ENCODE measurements at places on chromosomes 6 and 20.

GRCh38 chr20:3421985-3422384, 14.5 kb upstream of the DNAAF9 start:
- no peak for DNase-seq

GRCh38 chr20:52031563-52032303, 159.8 kb downstream of the ZFP64 start:
- no peak for DNase-seq

- DNase-seq: no peak
These were observed 367.3 kb upstream of the EPHA7 start for GRCh38 chr6:93786474-93787330.

DNA sequence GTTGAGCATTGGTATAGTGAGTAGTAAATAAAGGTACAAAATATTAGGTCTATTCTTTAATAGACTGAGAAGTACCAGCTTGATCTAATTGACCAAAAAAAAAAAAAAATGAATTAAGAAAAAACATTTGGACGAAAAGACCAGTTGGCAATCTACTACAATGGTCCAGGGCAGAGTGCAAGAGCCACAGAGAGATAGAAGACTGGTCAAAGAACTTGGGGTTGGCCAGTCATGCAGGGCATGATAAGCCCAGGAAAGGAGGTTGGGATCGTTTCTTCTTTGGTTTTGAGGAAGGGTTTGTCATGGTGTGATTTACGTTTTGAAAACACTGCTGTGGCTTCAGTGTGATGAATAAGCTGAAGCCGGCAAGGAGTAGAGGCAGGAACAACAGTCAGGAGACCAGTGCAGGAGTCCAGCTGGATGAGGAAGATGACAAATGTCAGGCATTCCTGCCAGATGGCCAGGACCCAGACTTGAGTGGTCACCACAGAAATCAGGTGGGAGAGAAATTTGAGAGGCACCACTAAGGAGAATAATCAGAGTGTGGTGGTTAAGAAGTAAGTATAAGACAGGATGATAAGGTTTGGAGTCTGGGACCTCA, 14.0 kb downstream of the SMLR1 start:
- no peak for DNase-seq

GRCh38 chr6:168037856-168038255, 40.4 kb downstream of the KIF25 start:
- no peak for DNase-seq

DNA sequence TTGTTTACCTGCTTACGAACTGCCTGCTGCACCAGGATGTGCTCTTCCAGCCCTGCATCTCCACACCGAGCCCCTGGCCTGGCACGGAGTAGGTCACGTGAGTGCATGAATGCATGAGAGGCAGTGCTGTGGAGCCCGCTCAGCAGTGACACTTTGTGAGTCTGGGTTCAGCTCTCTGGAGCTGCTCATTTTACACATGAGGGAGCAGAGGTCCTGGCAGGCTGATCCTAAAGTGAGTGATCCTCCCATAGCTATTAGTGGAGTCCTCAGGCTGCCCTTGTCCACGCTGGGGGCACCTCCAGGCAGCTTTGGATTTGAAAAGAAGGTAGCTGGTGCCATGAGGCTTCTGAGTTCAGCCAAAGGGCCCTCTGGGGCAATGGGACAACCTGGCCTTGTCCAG, 64.2 kb downstream of the EDN3 start:
- no peak for DNase-seq

DNA sequence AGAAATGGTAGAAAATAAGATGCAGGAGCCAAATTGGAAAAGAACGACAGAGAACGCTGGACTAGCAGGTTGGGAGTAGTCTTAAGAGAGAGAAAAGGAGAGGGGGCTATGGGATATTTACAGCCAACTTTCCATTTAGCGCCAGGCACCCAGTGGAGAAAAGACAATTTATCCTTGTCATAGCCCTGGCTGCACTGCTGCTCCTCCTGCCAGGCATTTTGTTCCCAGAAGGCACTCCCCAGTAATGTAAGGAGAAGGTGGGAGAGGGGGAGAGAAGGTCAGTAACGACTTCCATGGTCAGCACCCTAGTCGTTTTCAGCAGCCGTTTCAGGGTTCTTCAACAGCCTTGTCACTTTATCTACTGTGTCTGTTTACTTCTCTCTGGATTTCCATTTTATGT, 159.0 kb downstream of the TRMT11 start:
- DNase-seq: no peak

- DNase-seq: no peak
These were observed 46.9 kb downstream of the PDYN start for GRCh38 chr20:1946762-1947534.

- DNase-seq: no peak
These were observed 6.8 kb upstream of the JPH2 start for GRCh38 chr20:44193801-44194200.

DNA sequence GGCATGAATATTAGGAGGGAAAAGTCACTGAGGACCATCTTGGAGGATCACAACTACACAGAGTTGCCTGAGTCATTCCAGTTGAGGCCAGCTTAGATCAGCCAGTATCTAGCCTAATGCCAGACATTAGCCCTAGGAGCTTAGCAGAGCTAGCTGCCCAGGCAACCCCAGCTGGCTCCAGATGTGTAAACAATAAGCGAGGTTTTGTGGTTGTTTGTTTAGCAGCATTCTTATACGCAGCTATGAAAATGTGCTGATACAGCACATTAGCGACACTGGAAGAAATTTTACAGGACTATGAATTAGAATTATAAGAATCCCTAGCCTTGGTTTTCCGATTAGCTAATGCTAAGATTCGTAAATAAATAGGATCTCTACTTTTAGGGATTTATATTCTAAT, 59.3 kb downstream of the BTBD3 start:
- DNase-seq: no peak
